ENCODE measurements at places on chromosomes 2 and 18.
A peak's percentile ranks its signal among the peaks of the same experiment; 100 is the strongest.

DNA sequence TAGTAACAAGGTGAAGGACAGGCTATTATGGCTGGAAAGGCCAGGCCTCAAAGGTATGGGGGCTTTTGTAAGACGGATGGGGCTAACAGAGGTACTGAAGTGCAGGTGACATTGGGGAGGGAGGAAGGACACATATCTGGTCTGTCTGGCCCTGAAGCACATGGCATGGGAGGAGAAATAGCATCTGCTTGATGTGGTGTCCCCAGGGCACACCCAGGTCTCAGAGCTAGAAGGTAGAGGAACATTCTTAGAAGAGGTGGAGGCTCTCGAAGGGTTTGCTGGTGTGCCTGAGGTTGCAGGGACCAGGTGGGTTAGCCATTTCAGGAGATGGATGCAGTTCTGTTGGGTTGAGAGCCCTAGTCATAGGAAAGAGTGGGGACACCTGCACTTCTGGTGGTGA lies 9.5 kb downstream of the RALB start:
- no peak for DNase-seq

GRCh38 chr18:50268022-50268747 lies 1.9 kb upstream of the CFAP53 start:
- DNase-seq, result no peak

DNA sequence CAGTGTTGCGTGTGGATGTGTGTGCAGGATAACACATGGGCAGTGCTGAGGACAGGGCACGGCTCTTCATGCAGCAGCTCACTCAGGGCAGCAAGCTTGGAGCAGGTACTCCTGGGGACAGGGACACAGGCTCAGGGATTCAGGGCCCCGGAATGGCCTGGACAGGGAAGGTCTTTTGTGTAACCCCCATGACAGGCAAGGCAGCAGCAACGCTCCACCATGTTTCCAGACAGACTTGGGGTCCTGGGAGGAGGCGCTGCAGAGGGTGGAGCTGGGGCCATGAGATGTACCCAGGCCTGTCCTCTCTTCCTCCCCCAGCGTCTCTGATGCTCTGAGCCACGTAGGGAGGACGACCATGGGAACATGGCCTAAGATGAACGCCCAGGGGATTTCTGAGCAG lies 58.3 kb downstream of the ADNP2 start:
- no peak for DNase-seq

GRCh38 chr2:73187549-73187948 lies 14.8 kb upstream of the NOTO start:
- DNase-seq, result no peak

- DNase-seq, result no peak
These were observed 312.9 kb downstream of the GULP1 start for GRCh38 chr2:188604579-188604978.

DNA sequence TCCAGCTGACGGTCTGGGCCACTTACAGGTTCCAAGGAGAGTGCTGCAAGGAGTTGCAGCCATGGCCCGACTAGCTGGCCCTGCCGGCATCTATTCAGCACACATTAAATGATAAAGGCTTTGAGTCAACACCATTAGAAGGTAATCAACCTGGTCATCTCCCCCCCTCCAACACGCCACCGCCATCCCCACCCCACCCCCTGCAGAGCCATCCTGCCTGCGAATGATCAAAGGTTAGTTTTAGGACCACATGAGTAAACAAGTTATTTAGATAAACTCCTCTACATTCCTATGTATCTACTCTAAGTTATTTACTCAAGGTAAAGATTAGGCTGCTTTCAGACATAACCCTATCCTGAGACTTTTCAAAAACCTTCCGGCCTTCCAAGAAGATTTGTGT lies 349.3 kb upstream of the SLC39A10 start:
- DNase-seq, result no peak

DNA sequence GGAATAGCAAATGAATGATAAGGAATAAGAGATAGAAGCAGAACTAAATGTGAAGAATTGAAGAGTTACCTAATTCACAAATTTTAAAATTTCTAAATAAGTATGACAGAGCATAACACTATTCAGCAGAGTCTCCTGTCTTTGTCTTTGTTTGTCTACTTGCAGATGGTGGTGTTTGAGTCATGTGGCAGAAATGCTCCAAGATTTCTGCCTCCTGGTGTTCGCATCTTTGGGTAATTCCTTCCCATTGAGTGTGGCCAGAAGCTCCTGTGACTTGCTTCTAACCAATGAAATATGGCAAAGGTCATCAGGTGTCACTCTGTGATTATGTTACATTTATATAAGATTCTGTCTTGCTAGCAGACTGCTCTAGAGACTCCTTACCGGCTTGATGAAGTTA lies 45.6 kb upstream of the GALNT3 start:
- DNase-seq, result no peak

DNA sequence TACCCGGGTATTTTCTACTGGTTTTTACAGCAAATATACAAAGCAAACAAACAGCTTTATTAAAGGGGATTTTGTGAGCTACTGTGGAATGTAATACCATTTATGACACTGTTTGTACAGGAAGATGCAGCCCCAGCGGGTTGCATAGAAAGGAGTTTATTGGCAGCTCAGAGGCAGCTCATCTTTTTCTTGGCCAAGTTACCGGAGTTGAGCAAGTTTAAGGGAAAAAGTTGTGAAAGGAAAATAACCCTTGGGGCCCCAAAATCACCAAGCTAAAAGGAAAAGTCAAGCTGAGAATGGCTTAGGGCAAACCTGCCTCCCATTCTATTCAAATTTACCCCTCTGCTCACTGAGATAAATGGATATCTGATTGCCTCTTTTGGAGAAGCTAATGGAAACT lies 60.8 kb downstream of the MOB4 start:
- no peak for DNase-seq

- DNase-seq, result no peak
These were observed 9.0 kb upstream of the NRP2 start for GRCh38 chr2:205673312-205673711.

GRCh38 chr2:3784731-3785130 lies 81.4 kb downstream of the DCDC2C start:
- no peak for DNase-seq

GRCh38 chr2:176128982-176129796 lies at the start of gene HOXD8:
Gene HOXD8 (plus strand): TSS chr2:176129705. CDS start chr2:176130367, 662 bp downstream.
- peak; percentile 69 for DNase-seq
